ENCODE measurements at places on chromosomes 4 and X. TPM values are rescaled to one million over a fixed set of nuclear protein-coding genes. Genes with fewer than 3 reads are reported as not detected.

ZGRF1 gene
- 17.8 TPM for total RNA-seq

PAGE4 gene
- total RNA-seq, result not detected

ARX gene
- not detected for total RNA-seq

NDNF gene
- 0.56 TPM for total RNA-seq

DSPP gene
- total RNA-seq, result not detected

INTU gene
- 3.1 TPM for total RNA-seq

CT45A3 gene
- total RNA-seq, result not detected

CTAG2 gene
- total RNA-seq, result not detected
